Fibroblast of lung (primary cell): ENCODE measurements at places on chromosomes 6 and 20. TPM values are rescaled to one million over a fixed set of nuclear protein-coding genes. Genes with fewer than 3 reads are reported as not detected.

DNA sequence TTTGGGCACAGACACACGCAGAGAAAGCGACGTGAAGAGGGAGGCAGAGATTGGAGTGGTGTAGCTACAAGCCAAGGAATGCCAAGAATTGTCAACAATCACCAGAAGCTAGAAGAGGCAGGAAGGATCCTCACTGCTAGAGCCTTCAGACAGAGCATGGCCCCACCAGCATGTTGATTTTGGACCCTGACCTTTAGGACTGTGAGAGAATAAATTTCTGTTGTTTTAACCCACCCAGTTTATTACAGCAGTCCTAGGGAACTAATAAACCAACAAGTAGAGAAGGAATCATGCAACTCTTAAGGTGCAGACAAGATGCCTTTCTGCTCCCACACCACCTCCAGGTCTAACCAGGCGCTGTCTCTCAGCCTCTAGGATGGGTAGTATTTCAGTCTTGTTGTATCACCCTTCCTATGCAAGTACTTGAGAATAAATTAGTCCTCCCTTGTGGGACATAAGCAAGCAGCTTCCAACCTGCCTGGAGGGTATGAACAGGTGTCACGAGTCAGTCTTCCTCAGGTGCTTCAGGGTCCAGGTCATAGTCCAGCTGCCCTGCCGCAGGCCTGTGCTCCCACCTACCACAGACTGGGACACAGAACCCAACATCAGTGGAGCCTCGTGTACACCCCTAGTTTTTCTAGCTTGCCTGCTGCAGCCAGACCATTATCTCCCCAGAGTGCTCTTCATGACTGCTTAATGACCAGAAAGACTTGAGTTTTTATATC is 46.4 kb upstream of the CCN2 start:
- H3K4me3 ChIP-seq = no peak overlapping the region
- no peak for DNase-seq
- no peaks in the 10 kb centered on the region for H3K36me3 ChIP-seq
- H3K4me1 ChIP-seq = no peaks in the 10 kb centered on the region

DNA sequence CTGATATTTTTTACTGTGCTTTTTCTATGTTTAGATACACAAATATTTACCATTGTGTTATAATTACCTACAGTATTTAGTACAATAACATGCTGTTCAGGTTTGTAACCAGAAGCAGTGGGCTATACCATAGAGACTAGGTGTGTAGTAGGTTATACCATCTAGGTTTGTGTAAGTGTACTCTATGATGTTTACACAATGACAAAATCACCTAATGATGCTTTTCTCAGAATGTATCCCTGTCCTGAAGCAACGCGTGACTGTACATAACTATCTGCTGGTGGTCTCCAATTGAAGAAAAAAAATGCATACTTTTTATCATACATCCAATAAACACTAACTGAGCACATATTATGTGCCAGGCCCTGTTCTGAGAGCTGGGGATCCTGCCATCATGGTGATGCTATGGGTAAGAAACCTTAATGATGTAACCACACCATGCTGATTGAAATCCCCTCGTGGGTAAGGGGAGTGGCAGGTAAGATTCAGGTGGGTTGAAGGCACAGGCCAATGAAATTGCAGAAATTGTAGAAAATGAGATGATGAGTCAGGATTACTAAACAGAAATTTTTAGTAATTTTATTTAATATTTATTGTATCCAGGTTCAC is 76.8 kb downstream of the FYN start:
- H3K27ac ChIP-seq = no peak overlapping the region
- no peaks in the 10 kb centered on the region for H3K36me3 ChIP-seq
- H3K27me3 ChIP-seq = no peaks in the 10 kb centered on the region
- H3K4me3 ChIP-seq = no peak overlapping the region
- no peak for DNase-seq

GRCh38 chr6:77987035-77987384 is 334.2 kb downstream of the MEI4 start:
- no peak overlapping the region for H3K27ac ChIP-seq
- DNase-seq = no peak
- no peaks in the 10 kb centered on the region for H3K27me3 ChIP-seq
- no peaks in the 10 kb centered on the region for H3K4me1 ChIP-seq
- H3K4me3 ChIP-seq = no peak overlapping the region

- no peak for DNase-seq
- H3K4me3 ChIP-seq = no peak overlapping the region
- no peak overlapping the region for H3K27ac ChIP-seq
- H3K36me3 ChIP-seq = no peaks in the 10 kb centered on the region
Observed at GRCh38 chr6:43937236-43938177, 167.5 kb downstream of the VEGFA start.

DNA sequence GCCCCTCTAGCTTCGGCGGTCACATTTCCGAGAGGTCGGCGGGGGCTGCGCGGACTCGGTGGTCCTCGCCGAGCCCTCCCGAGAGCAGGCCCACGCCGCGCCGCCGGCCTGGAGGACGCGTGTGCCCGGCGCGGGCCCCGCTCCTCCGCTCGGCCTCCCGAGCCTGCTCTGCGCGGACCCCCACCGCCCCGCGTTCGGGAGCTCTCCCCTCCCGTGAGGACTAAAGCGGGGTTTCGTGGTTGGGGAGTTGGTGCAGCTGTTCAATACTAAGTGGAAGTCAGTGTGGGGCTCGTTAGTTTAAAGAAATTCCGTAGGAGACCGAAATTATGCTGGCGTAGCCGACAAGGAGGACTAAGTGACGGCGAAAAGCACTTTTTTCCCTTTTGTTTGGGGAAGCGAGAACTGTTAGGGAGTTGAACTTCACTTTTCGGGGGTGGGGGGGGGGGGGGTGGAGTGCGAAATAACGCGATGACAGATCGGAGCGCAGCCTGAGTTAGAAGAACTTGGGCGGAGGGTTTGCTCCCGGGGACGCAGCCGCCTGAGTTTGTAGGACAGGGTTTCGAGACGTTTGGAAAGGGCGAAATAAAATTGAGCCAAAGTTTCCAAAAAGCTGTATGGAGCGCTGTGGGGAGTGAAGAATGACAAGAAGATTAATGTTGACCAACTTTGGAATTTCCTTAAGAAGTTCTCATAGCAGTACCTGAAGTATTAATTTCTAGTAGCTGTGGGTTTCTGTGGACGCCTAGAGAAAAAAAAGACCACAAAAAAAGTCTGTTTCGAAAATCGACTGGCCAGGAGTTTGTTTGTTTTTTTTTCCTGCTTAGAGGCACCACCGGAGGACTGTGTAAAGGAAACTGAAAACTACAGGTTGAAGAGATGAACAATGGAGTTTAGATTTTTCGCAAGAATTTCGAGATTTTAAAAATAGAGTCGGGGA is 1.4 kb downstream of the QKI start:
- H3K4me1 ChIP-seq = peaks cover 3% of the 10 kb centered on the region
- H3K27ac ChIP-seq = peak overlapping the region; percentile 83
- peak overlapping the region; percentile 95 for H3K4me3 ChIP-seq
- no peaks in the 10 kb centered on the region for H3K36me3 ChIP-seq
- DNase-seq = peak; percentile 70

GRCh38 chr6:40349123-40349900 is 237.9 kb downstream of the LRFN2 start:
- no peak overlapping the region for H3K4me3 ChIP-seq
- no peak for DNase-seq

Gene PPP1R14C
- 0.17 and 0.26 TPM in 2 replicates for total RNA-seq
